ENCODE measurements at places on chromosomes 6 and 20.
A peak's percentile ranks its signal among the peaks of the same experiment; 100 is the strongest.

- DNase-seq = no peak
Measured at GRCh38 chr6:163668061-163668426, 253.5 kb downstream of the QKI start.

DNA sequence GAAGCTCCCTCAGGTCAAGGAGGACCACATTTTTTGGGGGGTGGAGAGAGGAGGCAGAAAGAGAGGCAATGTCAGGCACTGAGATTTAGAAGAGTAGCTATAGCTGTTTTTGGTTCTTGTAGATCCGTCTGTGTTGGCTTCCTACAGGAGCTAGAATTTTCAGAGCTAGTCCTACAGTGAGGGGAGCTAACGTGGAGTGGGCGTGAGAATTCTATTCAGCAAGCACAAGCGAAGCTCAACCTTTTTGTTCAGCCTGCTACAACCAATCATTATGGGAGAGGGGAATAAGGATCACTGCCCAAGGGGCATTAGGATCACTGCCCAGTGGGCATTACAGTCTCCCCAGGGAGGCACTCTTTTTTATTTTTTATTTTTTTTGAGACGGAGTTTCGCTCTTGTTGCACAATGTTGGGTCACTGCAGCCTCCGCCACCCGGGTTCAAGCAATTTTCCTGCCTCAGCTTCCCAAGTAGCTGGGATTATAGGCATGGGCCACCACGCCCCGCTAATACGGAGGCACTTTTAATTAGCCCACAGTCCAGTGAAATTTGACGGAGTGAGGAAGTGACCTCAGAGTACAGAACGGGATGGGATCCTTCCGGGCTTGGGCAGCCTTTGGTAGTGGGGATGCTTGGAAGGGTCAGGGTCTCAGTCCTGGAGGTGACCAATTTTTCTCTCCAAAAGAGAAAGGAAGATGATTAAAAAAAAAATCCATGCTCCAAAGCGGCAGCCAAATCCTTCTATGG lies 1.1 kb upstream of the PANK2 start:
- DNase-seq = peak; percentile 40

DNA sequence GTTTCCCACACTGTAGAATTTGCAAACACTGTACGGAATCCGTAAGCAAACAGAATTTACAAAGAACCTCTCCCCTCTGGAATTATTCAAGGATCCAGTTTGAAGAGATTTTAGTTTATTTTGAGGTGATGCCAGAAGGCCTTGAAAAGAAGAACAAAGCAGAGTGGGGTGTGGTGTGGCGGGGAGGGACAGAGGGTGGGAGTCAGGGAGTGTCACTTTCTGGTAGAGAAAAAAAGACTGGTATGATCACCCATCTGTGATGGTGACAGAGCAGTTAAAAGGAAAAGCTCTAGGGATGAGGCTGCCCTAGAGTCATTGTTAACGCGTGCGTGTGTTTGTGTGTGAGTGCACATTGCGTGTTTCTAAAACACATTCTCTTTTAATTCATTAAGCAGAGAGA lies 97.0 kb upstream of the F13A1 start:
- no peak for DNase-seq

GRCh38 chr6:12288211-12288618 lies 1.9 kb upstream of the EDN1 start:
- no peak for DNase-seq

GRCh38 chr6:90184334-90185298 lies 112.0 kb downstream of the BACH2 start:
- DNase-seq = peak; percentile 34

DNA sequence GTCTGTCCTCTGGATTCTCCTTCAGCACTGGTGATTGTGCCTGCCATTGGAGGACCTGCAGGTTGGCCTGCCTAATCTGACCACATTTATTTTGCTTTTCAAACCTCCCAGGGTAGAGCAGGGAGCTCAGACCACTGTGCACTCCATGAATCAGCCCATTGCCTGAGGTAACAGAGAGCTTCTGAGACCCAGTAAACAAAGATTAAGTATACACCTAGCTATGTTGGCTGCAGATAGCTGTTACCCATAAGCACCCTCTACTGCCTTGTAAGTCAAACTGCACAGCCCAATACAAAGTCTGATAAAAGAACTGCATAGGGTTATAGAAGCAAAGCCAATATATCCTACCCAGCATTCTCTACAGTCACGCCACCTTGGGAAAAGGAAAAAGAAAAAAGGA lies 338.7 kb downstream of the HTR1B start:
- no peak for DNase-seq

DNA sequence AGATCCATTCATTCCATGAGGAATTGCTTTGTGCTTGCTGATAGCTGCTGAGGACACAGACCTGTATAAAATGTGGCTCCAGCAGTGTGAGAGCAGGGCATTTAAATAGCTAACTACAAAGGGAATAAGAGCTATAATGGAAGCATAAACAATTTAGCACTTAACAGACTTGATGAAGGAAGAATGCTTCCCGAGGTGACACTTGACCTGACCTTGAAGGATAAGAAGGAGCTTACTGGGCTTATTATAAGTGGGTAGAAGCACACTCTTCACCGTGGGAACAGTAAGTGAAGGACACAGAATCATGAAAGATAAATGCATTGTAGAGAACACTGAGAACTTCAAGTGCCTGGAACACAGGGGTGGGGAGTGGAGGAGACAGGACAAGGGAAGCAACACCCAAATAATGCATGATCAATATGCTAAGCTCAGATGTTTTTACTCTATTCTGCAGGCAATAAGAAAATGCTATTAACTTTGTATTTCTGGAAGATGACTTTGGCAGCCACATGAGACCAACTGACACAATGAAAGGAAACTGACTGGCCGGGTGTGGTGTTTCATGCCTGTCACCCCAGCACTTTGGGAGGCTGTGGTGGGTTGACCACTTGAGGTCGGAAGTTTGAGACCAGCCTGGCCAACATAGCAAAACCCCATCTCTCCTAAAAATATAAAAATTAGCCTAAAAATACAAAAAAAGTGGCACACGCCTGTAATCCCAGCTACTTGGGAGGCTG lies 84.2 kb downstream of the EPB41L2 start:
- DNase-seq = no peak

DNA sequence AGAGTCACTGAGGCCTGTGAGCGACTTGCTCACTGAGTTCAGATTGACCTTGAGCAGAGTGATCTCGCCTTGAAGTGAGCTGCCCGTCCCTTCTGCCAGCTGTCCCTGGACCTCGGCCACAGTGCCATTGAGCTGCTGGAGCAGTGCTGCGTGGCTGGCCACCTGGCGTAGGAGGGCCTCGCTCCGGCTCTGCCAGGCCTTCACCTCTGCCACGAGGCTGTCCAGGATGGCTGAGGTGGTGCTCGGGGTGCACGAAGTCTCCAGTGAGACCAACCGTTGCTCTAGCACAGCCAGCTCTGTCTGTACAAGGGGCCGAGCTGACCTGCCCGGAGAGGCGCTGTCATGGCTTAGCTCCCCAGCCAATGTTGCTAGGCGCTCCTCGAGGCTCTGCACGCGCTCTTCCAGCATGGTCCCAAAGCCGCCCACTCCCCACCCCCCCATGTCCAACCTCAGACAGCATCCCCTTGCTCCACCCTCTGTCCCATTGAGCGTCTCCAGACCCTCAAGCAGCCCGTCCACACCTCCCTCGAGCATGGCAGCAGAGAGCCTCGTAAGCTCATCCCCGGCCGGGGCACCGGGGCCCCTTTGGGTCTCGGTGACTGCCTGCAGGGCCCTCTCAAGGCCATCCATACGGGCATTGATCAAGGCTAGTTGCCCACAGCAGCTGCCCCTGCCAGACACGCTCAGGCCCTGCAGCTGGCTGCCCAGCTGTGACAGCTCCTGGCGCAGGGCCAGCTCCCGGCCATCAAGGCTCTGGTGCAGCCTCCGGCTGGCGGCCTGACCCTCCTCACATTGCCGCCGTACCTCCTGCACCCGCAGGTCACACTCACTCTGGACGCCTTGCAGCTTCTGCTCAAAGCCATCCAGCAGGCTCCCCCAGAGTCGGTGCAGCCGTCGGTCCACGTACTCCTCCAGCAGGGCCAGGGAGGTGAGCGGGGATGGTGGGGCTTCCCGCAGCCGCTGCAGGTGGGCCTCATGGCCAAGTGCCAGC lies 4.6 kb downstream of the EMILIN3 start:
- DNase-seq = no peak

DNA sequence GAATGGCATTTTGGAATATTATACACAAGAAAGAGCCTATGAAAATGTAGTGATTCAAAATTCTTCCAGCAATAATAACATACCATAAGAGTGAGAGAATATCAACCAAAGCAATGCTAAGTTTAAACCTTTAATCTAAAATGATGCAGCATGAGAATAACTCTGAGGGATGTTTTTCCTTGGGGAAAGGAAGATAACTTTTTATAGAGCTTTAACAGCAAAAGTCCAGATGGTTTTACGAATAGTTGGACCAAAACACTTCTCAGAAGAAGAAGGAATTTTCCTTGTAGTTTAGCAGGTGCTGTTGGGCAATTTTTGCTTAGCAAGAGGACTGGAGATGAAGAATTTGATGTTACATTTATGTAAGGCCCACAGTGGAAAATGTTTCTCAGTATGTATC lies 1503.2 kb downstream of the HACE1 start:
- DNase-seq = no peak

GRCh38 chr20:38126146-38126921 lies 38.7 kb downstream of the TGM2 start:
- peak; percentile 17 for DNase-seq

DNA sequence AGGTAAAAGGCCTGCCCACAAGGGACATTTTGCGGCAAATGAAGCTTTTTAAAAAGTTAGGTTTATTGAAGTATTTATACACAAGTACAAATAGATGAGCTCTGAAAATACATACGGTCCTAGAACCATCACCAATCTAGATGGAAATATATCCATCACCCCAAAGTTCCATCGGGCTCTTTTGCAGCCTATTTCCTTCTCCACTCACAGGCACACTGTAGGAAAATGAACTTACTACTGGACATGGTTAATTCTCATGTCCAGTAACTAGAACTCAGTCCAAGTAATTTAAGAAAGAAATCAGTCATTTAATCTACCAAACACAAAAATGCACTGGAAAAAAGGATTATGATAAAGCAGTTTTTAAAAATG lies 6.2 kb downstream of the PCNA start:
- DNase-seq = no peak

DNA sequence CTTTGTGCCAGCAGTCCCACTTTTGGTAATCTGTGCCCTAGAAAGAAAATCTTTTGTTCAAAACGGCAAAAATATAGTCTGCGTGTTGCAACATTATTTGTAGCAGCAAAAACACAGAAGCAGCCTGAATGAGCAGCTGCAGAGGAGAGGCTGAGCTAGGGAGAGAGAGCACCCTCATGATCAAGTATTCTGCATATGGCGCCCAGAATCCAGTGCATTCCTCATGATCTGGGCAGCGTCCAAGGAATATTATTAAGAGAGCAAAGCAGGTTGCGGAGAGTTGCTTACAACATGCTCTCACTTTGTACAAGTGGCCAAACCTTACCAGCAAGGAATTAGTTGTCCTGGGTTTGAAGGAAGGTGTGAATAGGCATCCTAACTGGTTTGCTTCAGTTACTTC lies 25.9 kb downstream of the KIZ start:
- no peak for DNase-seq

- no peak for DNase-seq
Measured at GRCh38 chr6:111541026-111541681, 58.1 kb upstream of the REV3L start.

DNA sequence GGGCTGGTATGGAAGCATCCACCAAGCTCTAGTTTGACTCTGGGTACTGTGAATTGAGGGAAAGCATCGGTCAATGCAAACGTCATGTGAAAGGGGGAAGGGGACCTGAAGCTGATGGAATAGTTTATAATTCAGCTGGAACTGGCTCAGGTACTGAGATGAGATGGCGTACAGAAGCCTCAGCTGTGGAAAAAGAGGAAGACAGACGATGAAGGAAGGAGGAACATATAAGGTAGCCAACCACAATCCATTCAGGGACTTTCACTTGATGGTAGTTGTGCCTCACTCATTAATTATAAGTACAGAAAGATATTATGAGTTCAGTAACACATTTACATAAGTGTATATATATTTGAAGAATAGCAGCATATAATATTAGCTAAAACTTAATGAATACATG lies 2.7 kb downstream of the CALHM5 start:
- DNase-seq = no peak

DNA sequence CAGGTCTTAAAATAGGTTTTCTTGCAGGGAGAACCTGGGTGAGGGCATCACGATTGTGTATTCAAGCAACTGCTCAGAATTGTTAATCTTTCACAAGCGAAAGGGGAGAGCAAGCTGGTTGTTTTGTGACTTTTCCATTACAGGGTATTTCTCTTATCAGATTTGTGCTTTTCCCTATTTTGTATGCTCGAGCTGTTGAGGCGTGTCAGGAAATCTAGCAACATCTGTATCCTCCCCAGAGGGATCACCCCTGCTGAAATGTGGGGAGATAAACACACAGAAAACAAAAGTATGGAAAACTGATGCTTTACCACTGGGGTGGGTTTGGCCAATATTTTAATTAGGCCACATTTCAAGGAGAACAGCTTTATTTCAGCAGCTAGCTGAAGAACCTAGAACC lies 187.0 kb downstream of the DTNBP1 start:
- DNase-seq = no peak
